Activated naive CD4-positive, alpha-beta T cell (primary cell): ENCODE measurements at places on chromosomes 2 and 18.
A peak's percentile ranks its signal among the peaks of the same experiment; 100 is the strongest.

- no peak for DNase-seq
Observed at GRCh38 chr18:75582406-75582821, 154.9 kb upstream of the SMIM21 start.

DNA sequence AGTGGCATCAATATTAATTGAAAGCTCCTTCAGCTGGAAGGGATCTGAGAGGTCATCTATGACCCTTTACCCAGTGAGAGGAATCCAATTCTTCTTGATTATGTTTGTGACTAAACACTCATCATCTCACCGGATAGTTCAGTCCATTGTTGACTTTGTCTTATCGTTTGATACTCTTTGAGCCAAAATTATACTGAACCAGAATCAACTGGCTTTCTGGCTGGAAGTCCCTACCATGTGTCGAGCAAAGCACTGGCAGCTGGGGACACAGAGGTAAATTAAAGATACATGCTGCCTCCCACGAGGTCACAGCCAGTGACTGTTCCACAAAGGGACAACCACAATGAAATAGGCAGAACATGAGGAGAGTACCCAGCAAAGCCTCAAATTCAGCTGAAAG is 91.4 kb upstream of the FHL2 start:
- no peak for DNase-seq

- DNase-seq: no peak
Observed at GRCh38 chr2:197356136-197356535, 45.6 kb upstream of the ANKRD44 start.

DNA sequence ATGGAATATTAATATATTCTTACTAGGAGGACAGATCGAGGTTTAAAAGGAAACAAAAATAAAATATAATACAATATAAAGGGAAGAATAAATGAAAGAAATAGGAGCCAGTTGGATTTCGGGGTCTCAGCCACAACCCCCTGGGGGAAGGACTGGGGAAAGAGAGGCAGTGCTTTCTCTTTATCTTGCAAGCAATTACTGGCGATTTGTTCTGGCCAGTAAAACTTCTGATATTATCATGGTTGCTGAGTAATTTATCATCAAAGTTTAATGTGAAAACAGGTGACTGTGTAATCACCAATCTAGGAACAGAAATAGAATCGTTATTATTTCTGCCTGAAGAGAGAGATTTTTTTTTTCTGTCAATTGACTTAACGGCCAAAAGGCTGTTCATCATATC is 917.7 kb upstream of the CELF4 start:
- DNase-seq: no peak

DNA sequence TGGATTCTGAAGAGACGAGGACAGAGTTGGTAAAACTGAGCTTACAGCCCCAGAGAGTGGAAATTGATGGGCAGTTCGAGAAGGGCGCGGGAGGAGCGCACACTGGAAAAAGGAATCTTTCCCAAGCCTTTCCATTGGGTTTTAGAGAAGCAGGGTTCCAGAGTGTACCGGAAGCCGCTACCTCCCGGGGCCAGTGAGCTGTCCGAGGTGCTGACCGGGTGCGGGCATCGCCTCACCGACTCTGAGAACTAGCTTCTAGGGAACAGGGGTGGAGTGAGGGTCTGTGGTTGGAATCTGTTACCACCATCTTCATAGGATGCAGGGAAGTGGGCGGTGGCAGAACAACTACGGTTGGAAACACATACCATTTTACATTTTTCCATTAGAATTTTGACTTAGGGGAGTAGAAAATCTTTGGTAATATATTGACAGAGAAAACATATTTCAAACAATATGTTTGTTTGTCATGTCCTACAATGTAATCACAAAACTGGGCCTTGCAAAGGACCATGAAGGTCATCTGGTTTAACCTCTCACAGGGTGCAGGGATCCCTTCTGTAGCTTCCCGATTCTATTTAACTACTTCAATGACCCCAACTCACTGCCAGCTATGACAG is 724 bp downstream of the NMS start:
- no peak for DNase-seq

GRCh38 chr2:156563994-156564753 is 128.0 kb downstream of the GPD2 start:
- no peak for DNase-seq

GRCh38 chr2:172113617-172114016 is 10.9 kb upstream of the DLX2 start:
- DNase-seq: no peak

DNA sequence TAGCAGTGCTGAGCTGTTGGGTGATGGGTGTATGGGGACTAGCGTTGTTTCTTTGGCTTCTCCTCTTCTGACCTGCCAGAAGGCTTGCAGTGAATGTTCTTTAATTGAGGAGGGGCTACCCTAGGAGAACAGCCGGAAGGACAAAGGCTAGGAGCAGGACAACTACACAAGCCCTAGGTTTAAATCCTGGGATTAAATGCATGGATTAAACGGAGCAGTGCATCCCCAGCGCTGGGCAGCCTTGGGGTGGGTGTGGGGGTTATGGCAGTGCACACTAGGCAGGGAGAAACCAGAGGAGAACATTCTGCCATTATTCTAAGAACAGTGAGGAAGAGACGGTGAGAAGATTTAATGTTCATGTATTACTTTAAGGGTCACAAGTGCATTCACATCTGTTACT is 86.4 kb upstream of the MCFD2 start:
- no peak for DNase-seq

DNA sequence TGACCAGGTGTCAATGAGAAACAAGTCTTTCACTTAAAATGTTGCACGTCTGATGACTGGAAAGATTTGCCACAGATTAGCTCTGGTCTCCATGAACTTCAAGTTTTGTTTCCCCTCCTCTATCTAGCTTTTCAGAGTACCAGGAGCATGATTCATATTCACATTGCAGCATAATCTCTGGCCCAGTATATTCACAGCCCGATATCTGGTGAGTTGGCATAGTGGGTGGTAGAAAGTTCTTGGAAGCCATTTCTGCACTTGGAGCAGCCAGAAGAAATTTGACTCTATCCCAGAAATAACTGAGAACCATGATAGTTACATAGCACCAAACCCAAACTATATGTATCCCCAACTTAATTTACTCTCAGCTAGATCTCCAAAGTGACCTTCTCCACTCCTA is 503.9 kb downstream of the PID1 start:
- no peak for DNase-seq

- no peak for DNase-seq
Observed at GRCh38 chr2:17543131-17543660, 2.7 kb downstream of the VSNL1 start.

- DNase-seq: no peak
Observed at GRCh38 chr2:202311823-202312388, 46.3 kb downstream of the NOP58 start.

DNA sequence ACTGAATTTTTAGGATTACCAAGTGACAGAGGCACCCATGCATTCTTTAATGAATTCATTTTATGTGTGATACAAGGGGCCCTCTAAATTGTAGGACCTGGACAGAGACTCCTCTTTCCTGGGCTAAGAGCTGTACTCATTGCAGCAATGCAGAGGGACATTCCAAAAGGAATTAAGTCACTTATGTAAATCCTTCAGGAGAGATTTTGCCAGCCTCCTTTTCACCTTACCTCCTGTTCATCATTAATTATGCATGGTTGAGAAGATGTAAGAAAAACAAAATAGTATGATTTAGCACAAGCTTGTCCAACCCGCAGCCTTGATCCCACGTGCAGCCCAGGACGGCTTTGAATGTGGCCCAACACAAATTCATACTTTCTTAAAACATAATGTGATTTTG is 84.5 kb upstream of the TANK start:
- DNase-seq: no peak

DNA sequence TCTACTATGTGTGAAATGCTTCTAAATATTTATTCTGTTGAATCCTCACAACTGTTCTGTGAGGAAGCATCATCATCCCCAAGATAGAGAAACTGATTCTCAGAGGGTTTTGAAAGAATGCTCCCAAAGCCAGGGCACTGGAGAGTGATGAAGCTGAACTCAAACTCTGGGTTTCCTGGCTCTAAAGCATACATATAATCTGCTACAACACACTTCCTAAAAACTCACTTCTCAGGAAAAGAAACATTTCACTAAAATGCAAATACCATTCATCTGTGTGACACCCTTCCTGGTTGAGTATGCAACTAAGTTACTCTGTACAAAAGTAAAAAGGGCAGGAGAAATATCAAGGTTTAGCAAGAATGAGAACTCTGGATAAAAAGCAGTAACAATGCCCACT is 58.6 kb downstream of the GRB14 start:
- DNase-seq: no peak

DNA sequence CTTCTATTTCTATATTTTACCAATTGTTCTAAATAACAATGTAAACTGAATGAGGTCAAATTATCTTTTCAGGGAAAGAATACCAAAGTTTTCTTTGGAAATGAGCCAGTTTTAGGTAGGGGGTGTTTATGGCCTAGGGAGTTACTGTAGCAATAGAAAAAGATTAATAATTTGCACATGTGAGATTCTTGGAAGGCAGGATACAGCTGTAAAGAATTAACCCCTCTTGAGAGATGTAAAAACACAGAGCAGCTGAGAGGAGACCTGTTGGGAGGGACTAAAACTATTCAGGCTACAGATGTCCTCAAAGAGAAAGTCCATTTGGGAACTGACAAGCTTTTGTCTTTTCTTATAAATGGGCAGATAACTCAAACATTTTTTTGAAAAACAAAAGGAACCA is 182.2 kb downstream of the FIGN start:
- no peak for DNase-seq

- DNase-seq: no peak
Observed at GRCh38 chr2:24711865-24712264, 81.3 kb downstream of the PTRHD1 start.

DNA sequence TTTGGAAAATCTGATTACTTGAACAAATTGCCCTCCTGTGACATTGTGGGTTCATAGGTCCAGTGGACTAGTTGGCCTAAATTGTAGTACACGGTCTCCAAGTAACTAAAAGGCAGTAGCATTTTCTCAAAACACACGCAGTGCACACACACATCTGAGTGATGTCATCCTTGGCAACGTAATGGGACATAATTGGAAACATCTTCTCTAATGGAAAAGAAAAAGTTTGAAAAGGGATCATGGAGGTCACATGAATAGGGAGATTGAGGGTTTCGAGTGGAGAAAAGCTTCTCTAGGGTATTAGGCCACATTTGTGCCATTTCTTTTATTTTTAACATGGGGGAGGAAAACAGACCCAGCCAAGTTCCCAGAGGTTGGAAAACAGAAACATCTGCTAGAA is 93.3 kb downstream of the MAP4K4 start:
- no peak for DNase-seq

DNA sequence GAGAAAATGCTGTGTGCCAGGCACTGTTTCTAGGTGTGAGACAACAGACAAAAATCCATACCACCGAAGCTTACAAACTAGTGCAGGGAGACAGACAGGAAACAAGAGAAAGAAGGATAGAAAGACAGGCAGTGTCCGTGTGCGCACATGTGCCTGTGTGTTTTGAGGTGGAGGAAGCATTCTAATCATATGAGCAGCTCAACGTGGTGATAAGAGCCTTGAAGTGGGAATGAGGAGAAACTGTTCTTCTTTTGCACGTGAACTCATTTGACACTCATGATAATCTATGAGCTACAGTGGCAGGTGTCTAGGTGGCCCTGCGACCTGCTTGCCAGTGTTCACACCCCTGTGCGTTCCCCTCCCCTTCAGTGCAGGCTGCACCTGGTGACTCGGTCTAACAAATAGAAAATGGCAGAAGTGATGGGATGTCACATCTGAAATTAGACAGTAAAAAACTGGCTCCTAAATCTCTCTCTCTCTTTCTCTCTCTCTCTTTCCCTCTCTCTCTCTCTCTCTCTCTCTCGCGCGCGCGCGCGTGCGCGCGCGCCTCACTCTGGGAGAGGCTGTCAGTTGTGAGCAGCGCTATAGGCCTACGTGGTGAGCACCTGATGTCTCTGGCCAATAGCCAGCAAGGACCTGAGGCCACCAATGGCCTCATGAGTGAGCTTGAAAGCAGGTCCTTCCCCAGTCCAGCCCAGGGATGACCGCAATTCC is 74.8 kb downstream of the EN1 start:
- no peak for DNase-seq

GRCh38 chr2:189553504-189554088 is 27.0 kb downstream of the SLC40A1 start:
- DNase-seq: no peak

DNA sequence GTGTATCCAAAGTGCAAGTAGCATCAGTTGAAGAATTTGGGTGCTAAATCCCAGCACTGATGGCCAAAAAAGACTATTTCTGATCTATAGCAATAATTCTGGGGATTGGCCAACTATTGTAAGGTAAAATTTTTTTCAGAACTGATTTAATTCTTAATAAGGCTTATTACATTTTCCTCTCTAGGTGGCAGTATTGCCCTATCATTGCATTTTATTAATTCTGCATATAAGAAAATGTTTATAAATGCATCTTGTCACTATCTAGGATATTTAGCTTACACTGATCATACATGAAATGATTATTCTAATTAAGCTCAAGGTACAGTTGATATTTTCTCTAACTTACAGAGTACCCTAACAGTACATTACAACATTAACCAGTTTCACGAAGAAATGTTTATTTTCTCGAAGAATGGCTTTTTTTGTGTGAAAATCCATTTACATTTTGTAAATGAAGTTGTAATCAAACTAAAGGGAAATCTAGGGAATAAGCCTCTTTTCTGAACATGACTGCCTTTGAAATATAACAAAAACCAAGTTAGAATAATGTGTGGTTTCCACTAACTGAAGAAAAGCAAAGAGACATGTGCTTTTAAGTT is 11.0 kb downstream of the TTN start:
- DNase-seq: no peak

DNA sequence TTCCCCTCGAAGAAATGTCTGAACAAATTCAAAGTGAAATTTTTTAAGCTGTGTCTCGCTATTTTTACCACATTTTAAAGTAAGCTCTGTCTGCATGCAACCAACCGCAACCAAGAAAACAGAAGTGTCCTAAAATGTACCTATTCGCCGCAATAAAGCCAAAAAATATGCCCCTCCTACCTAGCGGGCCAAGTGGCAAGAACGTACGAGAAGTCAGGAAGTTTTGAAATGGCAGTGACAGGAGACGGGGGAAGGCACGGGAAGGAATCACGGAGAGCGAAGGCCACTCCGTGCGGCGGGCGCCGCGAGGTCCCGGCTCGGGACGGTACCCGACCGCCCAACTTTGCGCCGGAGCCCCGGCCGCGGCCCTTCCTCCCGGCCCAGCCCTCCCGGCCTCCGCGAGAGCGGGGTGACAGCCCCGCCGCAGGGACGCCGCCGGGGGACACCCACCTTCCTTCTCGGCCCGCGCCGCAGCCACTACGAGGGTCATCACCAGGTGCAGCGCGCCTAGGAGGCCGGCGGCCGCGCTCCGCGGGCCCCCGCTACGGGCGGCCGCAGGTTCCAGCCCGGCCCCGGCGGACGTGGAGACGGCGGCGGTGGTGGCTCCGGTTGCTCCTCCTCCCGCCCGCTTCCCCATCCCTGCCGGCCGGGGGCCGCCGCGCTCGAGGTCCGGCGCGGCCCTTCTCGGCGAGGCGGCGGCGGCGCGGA is 568 bp downstream of the TMEM131 start:
- DNase-seq: peak; percentile 31
